Upper lobe of right lung (tissue), 1 donor: ENCODE measurements at places on chromosomes 6 and 20.

GRCh38 chr6:13188306-13188705 lies 140.0 kb downstream of the TBC1D7 start:
- no peak for DNase-seq

GRCh38 chr6:116661594-116661993 lies 7.0 kb downstream of the ZUP1 start:
- no peak for DNase-seq

GRCh38 chr6:157260735-157261410 lies 62.4 kb downstream of the TMEM242 start:
- no peak for DNase-seq

GRCh38 chr20:57389695-57390603 lies 1.2 kb upstream of the RBM38 start:
- peak; percentile 68 for DNase-seq

DNA sequence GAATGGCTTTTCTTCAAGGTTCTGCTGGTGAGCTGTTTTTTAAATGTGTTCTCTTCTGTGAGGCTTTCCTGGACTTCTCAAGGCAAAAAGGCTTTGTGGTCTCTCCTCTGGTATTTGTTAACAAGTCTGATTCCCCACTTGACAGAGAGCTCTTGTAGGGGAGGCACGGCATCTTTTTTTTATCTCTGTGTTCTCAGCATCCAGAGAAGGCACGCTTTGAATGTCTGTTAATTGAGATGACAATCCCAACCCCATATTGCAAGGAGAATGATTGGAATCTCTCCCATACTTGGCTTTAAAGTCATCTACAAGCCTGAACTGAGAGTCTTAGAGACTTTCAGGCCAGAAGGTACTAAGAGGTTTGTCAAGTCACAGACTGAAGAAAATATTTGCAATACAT lies 22.6 kb downstream of the EDN1 start:
- no peak for DNase-seq

DNA sequence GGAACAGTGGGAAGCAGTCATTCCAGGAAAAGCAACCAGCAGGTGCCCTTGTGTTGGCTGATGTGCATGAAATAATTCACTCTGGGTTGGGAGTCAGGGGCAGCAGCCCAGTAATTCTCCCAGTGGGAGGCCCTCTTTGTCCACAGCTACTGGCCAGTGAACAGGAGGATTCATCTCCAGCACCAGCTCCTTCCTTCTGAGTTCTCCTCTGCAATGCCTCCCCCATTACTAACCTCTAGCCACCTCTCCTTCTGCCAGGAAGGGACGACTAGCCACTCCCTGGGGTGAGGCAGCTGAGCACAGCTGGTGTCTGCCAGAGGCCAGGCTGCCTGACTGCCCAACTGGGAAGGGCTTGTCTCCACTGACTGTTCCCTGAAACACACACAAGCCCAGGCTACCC lies 12.5 kb upstream of the R3HDML start:
- DNase-seq: no peak

- no peak for DNase-seq
Observed at GRCh38 chr6:134402372-134402984, 84.6 kb upstream of the SGK1 start.

GRCh38 chr6:123022975-123023374 lies 26.9 kb downstream of the CLVS2 start:
- no peak for DNase-seq

GRCh38 chr20:11516448-11516847 lies 401.2 kb upstream of the BTBD3 start:
- no peak for DNase-seq

DNA sequence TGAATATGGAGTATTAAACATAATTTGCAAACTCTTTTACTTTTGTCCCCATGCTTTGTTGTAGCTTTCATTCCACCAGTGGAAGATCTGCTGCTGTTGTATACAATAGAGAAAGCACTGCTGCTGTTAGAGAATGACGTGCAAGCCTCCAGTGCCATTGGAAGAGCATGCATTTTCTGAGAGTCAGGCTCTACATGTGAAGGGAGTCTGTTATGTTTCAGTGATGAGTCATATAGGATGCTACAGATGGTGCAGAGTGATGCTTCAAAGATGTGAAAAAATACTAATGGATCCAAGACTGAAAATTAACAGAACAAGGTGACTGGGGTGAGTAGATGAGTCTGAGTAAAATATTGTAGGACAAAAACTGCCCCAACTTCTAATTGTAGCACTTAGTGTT lies 22.4 kb upstream of the BACH2 start:
- no peak for DNase-seq
